ENCODE measurements at places on chromosomes 2 and 18.
A peak's percentile ranks its signal among the peaks of the same experiment; 100 is the strongest.

- no peak for ATAC-seq
Measured at GRCh38 chr2:29544917-29545316, 376.5 kb downstream of the ALK start.

GRCh38 chr2:71008342-71008741, 13.7 kb upstream of the TEX261 start:
- no peak for ATAC-seq

DNA sequence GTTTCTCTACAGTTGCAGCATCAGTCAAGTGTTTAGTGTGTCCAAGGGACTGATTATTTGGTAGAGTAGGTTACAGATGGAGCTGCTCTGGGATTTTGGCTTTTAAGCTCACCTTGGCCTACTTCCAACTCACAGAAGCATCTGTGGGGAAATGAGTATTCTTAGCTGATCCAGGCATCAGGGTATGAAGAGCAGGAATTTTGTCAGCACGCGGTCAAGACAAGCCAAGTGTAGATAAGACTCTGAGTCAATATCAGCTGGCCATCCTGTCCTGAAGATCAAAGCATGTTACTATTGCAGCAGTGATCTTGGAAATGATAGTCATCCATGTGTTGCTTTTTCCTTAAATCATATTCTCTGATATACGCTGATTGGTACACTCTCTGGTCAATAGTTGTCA, 24.4 kb downstream of the SERPINB4 start:
- no peak for ATAC-seq

DNA sequence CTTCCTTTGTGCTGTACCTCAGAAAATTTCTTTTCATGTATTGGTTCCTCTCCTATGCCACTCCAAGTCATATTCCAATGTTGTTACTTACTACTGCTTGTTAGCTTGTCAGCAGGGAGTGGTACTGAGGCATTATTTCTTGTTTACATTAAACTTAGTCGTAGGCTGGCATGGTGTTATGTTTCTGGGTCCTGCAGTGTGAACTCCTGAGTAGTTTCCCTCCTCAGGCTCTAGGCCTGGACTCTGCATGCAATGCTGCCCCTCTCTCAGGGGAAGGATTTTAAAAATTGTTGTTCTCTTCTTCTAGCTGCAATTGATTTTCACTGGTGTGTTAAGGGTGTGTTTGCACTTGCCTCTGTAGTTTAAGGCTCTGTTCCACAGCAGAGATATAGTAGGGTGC, 671.6 kb downstream of the PLCL1 start:
- ATAC-seq: no peak

DNA sequence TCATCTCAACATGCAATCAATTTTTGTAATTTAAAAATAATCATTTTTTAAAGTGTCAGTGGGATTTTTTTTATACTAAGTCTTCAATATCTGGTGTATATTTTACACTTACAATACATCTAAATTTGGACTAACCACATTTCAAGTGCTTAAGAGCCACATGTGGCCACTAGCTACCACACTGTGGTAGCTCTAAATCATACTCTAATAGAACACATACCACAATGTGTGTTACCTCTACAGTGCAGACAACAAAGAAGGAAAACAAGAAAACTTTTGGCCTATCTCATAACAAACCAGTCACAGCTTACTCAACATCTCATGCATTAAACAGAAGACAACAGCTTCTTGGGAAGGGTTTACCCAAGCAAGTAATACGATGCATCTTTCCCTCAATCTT, 24.5 kb downstream of the PIAS2 start:
- no peak for ATAC-seq

DNA sequence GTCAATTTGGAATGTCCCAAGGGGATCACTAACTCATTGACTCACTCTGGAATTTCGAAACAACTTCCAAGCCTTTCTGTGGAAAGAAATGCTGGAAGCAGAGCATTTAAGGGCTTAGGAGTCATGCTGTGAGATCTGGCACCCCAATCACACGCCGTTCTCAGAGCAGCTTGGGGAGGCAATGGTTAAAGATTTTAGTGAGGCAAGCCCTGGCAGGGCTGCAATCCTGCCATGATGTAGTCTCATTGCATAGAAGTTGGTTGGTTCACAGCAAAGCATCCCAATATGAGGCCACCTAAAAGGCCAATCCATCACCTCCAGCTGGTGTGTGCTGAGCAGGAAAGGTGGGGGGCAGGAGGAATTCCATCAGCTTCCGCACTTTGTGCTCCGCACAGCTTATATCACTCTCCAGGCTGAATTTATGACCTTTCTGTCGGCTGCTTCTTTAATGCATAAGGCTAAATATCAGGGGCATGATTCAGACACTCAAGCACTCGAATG, 1043.9 kb upstream of the POU3F3 start:
- no peak for ATAC-seq

GRCh38 chr2:134502104-134502503, 216.7 kb downstream of the TMEM163 start:
- no peak for ATAC-seq

GRCh38 chr2:105325389-105325963, 4.1 kb downstream of the TGFBRAP1 start:
- no peak for ATAC-seq

DNA sequence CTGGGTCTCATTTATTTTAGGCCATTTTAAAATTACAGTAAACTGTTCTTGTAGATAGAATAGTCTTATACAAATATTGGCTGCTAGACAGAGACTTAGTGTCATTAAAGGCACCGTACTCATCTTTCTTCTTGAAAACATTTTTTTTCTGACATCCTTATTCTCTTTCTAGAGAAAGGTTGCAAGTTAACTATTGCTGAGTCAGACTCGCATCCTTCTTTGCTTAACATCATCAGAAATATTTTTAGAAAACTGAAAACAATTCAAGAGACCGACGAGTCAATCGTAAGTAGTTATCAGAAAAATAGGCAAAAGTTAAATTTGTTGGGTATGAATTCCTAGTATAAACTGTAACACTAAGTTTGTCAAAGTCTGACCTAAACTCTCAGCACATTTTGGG, 72.2 kb downstream of the HNMT start:
- no peak for ATAC-seq

- ATAC-seq: no peak
Measured at GRCh38 chr18:10036479-10036878, 122.7 kb downstream of the VAPA start.

- no peak for ATAC-seq
Measured at GRCh38 chr2:110770404-110770958, 38.1 kb downstream of the ACOXL start.

DNA sequence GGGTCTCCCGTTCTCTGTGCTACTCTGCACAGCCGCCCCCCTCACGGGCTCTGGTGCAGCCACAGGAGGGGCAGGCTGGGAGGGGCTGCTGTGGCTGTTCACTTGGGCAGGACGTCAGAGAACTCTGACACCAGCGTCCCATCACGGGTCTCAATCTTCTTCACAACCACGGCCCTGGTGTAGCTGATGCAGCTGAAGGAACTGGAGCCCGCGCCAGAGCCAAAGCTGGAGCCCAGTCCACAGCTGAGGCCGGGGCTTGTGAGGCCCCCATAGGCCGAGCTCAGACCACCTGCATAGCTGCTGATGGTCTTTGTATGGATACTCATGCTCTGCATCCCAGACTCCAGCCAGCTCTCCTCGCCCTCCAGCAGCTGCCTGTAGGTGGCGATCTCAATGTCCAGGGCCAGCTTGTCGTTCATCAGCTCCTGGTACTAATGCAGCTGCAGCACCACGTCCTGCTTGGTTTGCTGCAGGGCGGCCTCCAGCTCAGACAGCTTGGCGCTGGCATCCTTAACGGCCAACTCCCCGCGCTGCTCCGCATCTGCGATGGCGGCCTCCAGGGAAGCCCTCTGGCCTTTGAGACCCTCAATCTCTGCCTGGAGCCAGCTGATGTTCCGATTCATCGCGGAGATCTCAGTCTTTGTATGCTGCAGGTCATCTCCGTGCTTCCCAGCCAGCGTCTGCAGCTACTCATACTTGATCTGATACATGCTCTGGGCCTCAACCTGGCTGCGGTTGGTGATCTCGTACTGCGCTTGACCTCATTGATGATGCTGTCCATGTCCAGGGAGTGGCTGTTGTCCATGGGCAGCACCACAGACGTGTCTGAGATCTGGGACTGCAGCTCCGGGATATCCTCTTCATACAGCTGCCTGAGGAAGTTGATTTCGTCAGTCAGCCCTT, 7.4 kb upstream of the DUSP19 start:
- ATAC-seq: no peak

DNA sequence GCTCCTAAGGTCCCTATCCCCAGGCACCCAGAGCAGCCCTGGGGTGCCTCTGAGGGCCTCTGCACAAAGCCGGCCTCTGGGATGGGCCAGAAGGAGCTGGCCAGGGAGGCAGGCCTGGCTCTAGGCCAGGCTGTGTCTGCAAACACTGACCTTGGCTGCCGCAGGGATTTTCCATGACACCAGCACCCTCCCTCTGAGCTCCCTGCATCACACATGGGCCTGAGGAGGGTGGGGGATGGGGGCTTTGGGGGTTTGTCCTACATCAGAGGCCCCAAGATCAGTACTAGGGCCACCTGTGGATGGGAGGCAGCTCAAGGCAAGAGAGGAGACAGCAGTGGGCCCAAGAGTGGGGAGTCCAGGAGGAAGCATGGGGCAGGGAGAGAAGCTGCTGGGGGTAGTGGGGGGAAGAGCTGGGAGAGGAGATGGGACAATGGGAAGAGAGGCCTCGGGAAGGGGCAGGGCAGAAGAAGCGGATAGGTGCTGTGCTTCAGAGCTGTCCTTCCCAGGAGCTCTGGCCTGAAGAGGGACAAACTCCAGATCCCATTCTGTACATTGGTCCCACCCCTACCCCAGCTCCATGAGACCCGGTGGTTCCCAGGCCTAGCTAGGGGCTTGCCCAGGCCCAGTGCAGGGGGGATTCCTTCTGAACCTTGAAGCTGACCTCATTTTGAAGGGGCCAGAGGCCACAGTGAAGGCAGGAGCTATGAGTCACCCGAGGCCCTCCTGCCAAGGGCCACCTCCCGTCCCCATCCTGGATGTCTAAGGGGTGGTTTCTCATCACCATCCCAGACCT, 28.0 kb downstream of the KCNK3 start:
- peak; percentile 87 for ATAC-seq

DNA sequence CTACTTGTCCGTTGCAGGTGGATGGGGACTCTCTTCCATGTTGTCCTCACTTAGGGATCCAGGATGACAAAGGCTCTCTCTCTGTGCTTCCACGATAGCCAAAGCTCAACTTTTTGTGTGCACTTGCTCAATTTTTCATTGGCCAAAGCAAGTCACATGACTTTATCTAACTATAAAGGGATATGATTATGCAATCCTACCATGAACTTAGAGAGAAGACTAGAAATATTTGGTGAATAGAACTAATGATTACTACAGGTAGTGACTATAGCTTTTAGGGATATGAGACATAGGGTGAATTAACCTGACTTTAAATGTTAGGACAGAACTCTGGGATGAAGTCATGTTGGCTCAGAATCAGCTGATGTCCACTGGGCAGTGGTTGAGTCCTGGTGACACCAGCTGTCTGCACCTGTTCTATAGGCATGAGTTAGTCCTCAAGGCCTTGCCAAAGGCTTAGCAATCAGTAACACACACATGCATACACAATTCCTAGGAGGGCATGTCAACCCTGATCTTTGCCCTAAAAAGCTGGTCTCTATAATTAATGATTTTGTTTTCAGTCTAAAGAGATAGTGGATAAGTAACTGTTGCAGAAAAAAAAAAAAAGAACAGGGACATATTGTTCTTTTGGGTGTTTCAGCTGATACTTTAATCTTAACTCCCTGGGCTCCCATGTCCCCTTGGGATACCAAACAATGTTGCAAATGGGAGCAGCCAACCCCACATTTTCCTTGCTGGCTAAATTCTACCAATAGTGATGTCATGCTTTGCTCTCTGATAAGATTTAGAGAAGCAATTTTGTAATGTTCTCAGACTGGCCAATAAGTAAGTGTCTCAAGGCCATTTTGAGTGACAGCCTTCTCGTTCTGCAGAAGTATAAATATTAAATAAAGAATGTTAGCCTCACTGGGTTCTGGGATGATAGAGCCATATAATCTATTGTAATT, 12.5 kb upstream of the HK2 start:
- no peak for ATAC-seq

DNA sequence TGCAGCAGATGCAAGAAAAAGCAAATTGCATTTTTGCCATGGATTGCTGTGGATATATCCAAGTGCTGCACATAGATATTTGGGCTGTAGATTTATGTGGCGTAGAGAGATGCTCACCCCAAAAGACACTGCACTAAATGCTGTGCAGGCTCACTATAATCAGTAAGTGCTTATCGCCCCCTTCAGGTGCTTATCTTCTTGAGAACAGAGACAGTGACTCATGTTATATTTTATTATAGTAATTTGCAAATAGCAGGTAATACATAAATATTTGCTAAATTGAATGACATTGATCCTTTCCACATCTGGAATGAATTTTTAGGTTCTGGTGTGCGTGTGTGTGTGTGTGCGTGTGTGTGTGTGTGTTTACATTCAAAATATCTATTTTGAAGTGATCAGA, 36.8 kb upstream of the PLEKHM3 start:
- ATAC-seq: no peak

Measured in gastroesophageal sphincter (tissue), 4 donors.